ENCODE measurements at places on chromosomes 13 and 19.

DNA sequence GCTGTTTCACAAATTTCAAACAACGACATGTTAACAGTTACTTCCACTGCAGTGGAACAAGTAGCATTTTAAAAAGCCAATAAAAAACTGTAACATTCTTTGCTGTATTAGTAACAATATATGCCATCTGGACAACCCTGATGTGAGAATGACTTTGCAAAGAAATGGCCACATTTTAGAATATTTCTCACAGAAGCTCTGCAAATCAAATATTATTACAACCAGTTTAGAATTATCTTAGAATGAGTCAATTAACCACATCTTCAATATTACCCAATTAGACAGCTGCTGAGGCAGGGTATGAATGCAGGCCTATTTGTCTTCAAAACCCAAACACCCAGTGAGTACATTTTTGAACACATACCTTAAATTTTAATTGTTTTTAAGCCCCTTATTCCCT lies 3.2 kb downstream of the ZNF699 start:
- no peak for DNase-seq

DNA sequence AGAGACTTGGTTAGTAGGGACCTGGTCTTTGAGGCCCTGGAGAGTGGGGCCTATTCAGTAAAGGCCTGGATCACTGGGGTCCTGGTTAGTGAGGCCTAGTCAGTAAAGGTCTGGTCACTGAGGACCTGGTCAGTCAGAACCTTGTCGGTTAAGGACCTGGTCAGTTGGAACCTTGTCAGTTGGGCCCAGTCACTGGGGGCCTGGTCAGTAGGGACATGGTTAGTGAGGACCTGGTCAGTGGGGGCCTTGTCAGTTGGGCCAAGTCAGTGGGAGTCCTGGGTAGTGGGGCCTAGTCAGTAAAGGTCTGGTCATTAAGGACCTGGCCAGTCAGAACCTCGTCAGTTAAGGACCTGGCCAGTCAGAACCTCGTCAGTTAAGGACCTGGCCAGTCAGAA lies 43.2 kb upstream of the TPM4 start:
- DNase-seq, result no peak

DNA sequence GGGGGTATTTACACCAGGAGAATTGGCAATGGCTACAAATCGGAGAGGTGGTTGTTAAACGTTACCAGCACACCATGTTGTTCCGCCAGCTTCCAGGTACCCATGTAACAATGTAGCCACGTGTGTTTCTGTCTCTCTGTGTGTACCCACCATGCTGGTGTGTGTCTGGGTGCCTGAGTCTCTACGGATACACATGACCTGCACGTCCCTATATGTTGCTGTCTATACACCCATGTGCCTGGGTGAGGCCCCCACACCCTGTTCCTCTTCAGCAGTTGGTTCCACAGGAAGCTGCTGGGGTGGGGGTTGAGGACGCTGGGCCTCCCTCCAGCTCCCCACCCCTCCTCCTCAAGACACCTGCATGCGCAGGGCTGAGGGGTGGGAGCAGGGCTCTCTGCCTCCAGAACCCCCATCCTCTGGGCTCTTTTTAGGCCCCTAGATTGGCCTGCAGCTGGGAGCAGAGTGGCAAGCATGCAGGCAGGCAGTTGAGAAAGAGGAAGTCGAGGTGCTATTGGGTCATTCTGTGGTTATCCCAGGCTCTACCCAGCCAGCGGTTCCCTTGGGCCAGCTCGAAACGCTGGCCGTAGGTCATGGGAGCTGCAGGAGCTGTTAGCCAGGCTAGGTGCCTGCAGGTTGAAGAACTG lies at the start of gene ARHGEF18:
Gene ARHGEF18 (plus strand): TSS at position 351 of the 644 bp plus-strand sequence. CDS start 13,954 bp downstream, outside the sequence.
- no peak for DNase-seq

DNA sequence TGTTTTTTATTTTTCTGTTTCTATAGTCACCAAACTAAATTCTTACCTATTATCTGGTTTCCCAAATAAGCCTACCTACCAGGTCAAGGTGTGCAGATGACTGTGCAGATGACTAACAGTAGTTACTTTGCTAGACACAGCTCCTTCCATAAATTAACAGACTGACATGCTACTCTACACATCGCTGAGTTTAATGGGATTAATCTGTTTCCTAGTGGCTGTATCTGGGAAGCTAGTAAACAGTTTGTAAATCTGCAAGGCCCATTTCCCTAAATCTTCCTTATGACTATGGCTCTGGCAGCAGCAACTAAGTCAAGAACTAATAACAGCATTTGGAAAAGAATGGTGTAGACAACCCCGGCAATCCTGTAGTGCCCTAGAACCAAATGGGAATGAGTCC lies 27.9 kb downstream of the MIPEP start:
- no peak for DNase-seq

DNA sequence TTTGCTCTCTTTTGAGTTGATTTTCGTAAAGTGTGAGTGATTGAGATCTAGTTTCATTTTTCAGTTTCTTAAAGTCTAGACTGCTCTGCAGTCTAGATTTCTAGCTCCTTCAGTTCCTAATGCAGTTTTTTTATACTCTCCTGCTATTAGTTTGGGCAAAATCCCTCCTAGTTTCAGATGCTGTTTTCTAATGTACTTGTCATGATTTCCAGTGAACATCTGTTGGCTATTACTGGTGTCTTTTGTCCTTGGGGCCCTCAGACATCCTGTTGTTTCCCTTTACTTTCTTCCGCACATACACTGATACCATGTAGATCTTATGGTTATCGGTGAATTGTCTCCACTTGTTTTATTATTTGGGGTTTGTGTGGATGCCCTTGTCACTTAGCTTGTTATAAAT lies 292.1 kb downstream of the TDRD3 start:
- DNase-seq, result no peak

DNA sequence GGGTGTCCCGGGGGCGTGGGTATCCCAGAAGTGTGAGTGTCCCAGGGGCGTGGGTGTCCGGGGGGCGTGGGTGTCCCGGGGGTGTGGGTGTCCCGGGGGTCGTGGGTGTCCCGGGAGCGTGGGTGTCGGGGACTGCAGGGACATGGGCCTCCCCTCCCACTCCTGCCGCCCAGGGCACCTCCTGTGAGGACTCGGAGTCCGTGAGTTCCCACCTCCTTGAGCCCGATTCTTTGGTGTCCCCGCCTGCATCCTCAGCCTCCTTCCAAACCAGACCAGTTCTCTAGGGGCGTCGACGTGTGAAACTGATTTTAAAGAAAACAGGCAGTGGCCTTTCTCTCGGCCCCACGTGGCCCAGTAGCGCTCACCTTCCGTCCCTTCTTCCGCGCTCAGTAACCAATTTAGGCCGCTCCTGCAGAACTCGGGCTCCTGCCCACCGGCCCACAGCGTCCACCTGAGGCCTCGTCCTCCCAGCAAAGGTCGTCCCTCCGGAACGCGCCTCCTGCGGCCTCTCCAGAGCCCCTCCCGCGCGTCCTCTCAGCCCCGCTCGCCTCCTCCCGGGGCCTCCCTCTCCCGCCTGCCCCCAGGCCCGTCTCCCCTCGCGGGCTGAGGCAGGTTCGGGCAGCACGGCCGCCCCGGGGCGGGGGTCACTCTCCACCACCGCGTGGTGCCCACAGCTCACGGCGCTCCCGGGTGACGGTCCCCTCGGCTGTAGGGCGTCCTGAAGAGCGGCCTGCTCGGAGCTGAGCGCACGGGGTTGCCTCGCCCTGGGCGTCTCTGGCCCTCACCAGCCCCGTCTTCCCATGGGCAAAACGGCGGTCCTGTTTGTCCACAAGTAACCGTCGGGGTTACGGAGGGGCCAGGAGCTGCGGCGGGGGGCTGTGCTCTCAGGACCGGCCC lies 3.8 kb downstream of the F7 start:
- no peak for DNase-seq

DNA sequence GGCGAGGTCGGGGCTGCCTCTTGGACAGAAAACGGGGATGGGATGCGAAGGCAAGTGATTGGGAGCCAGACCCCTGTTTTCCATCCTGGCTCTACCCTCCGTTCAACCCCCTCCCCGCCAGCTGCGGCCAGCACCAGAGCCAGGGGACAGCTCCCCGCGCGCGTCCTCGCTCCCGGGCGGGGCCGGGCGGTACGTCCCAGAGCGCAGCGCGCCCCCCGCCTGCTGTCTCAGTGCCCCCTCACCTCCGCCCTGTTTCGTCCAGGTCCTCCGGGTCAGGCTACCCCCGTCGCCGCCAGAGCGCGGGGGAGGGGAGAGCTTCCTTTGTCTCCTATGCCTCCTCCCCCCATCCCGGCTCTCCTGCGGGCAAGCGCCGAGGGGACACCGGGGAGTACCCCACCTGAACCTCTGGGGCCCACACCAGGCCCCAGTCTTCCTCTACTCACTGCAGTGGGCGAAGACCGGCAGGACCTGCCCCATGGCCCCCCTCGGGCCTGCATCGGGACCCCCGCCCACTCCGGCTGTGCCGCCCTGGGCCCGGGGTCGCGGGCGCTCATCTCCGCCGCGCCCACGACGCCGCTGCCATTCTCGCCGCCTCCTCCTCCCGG lies 396 bp downstream of the RTN2 start:
- DNase-seq, result no peak

GRCh38 chr19:18802354-18802753 lies 11.2 kb upstream of the COMP start:
- no peak for DNase-seq

- no peak for DNase-seq
Measured at GRCh38 chr19:28485292-28485691, 727.7 kb downstream of the UQCRFS1 start.

- peak; percentile 71 for DNase-seq
Measured at GRCh38 chr19:18450931-18451836, 13.3 kb upstream of the ISYNA1 start.

DNA sequence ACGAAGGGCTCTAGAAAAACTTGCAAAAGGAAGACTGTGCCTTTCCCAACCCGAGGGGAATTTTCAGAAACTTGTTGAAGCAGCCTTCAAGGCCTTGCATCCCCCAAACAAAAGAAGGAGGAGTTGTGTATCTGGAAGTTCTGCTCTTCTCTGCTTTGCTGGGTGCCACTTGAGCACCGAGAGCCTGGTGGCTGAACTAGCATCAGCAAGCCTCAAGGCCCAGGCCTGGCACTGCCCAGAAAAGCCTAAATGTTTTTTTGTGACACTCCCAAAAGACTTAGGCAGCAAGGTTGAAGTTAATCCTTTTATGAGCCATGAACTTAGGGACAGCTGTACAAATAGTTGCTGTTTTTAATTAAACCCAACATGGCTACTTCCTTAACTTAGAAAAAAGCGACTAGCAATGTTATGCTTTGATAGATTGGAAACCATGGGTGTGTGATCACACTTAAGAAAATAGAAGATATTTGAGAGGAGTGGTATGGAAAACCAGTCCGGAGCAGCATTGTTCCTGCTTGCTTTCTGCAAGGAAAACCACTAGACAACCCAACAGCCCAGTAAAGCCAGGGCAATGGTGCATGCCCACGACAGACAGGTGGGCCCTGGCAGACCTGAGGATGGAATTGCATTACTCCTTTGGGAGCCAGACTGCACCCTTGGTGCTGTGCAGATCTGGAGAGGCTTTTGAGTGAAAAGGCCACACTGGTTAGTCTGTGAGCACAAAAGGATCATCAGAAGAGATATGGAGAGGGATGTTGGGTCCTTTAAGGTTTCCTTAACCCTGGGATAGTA lies 788 bp upstream of the DLEU7 start:
- DNase-seq, result no peak

All from NCI-H345 (cell line).